Fibroblast of skin of right biceps (primary cell): ENCODE measurements at places on chromosomes 6 and 20.
A peak's percentile ranks its signal among the peaks of the same experiment; 100 is the strongest.

DNA sequence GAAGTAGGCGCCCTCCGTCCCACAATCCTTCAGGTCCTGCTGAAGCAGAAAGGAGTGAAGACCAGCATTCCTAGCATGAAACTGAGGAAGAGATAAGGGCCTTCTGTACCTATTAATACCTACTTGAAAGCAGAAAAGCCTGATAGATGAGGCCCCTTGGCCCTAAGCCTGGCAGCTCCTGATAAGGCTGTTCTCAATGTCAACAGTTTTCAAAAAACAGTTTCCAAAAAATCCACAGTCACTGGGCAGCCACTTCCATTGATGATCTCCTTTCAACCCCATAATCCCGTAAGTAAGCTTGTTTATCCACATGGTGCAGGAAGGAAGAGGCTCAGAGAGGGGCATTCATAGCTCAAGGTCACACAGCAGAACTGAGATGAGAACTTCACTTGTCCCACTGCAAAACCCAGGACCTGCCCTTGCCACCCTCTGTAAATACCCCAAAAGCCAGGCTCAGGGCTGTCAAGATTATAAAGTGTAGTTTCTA is 2.8 kb upstream of the E2F1 start:
- DNase-seq, result no peak

DNA sequence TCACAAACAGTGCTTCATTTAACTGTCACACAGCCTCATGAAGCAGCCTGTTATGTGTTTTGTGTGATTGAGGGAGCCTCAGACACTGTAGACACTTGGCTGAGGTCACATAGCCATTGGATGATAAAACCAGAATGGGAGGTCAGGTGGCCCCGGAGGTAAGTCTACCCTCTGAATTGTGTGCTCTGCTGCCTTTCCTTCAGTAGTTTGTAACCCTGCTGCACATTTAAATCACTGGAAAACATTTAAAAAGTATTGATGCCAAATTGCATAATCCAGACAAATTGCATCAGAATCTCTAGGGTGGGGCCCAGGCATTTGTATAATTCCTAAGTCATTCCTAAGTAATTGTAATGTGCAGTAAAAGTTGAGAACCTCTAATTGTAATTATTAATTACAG is 85.2 kb upstream of the ECI2 start:
- DNase-seq, result peak; percentile 22

DNA sequence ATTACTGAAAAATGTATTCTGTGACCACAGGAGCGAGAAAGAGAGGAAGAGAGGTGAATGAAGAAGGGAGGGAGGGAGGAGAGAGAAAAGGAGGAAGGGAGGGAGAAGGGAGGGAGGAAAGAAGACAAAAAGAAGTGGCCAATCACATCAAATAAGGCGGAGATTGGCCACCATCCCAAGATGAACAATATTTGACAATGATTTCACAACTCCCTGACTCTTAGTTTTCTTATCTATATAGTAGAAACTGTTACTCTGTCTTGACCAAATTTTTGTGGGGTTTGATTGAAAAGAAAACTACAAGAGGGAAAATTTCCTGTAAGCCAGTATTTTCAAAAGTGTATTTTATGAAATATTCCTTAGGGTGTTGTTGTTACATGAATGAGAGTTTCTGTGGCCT is 52.6 kb downstream of the FOXA2 start:
- no peak for DNase-seq

DNA sequence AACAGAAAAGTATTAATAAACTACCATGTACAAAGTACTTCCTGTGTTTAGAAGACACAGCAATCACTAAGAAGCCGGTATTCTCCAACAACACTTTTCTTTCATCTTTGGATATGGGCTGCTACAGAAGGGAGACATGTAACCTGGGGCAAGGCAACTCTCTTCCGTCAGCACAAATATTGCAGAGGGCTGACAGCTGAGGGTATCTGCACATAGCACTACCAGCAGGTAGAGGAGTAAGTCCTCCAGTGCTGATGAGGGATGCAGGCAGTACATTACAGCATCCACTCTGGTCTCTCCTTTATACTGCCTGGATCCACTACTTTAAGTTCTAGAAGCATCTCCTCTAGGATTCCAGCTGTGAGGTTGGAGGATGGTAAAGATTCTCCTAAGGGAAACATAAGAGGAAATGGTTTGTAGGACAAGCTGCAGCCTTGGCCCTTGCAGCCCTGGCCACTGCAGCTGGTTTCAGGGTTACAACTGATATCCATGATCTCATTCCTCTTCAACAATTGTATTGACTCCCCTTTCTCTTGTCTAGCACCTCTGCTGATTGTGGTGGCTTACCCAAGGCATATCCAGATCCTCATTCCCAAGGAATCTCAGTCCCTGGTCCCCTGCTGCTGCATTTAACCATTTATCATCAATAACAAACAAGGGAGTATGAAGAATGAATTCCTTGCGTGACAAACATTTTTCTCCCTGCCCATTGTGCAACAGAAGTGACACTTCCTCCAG is 110.7 kb upstream of the ADGRF1 start:
- peak; percentile 90 for DNase-seq

GRCh38 chr6:169592558-169592957 is 109.3 kb downstream of the WDR27 start:
- peak; percentile 91 for DNase-seq

DNA sequence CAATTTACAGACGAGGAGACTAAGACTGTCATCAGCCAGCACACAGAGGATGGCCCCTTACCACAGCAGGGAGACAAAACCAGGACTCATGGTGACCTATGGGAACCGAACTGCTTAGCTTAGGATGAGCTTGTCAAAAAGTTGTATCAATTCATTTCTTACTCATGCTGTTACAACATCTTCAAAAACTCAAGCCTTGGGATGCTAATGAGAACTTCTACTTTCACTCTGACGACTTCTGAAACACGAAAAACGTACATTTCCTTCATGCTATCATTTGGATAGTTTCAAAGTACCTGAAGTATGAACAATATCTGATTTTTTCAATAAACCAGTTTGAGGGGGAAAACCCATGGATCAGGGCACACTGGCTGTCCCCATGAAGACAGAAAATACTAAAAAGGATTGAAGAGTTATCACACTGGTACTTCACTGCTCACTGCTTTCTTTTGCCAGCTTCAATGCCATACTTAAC is 31.9 kb downstream of the HIVEP2 start:
- no peak for DNase-seq

- DNase-seq, result no peak
Measured at GRCh38 chr6:106980926-106981325, 6.4 kb upstream of the CD24 start.

- peak; percentile 33 for DNase-seq
Measured at GRCh38 chr20:39916236-39916765, 772.7 kb downstream of the MAFB start.

DNA sequence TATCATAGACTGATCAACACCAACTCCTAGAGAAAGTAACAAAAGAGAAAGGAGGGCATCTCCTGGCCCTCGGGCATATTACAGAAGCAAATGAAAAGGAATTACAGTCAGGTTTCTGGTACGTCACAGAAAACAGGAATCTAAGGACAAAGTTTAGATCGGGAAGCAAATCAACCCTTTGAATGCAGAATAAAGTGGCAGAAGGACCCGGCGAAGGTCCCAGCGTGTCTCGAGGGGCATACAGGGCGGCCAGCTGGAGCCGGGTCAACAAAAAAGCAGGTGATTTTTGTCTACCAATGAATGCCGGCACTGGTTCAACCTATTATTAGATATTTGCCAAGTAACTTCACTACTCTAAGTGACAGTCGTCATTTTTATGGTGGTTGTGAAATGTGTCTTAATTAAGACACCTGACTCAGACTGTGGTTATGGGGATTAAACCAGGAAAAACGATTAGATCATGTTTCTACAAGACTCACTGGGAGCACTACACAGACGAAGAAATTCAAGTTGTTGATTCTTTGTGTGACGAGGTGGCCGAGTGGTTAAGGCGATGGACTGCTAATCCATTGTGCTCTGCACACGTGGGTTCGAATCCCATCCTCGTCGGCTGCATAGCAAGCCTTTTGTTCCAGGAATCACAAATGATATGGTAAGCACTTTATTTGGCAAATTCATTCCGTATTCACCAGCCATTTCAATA is 12.4 kb upstream of the ZSCAN9 start:
- DNase-seq, result peak; percentile 86

DNA sequence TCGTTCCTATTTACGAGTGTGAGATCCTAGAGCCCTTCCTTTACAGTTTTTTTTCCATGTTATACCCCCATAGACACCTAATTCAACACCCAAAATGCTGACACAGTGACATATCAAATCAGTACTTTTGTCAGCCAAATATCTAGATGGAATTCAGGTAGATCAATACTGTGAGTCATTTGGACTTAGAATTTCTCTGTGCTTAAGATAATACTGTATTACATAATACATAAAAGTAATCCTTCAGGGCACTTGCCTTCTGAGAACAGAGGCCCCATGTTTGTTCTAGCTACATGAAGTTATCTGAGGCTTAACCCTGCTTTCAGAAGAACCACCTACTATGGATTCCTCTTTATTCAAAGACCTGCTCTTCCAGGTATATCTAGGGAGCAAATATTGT is 623.1 kb downstream of the PHF3 start:
- no peak for DNase-seq

- DNase-seq, result no peak
Measured at GRCh38 chr6:35468980-35469750, 964 bp downstream of the RPL10A start.

DNA sequence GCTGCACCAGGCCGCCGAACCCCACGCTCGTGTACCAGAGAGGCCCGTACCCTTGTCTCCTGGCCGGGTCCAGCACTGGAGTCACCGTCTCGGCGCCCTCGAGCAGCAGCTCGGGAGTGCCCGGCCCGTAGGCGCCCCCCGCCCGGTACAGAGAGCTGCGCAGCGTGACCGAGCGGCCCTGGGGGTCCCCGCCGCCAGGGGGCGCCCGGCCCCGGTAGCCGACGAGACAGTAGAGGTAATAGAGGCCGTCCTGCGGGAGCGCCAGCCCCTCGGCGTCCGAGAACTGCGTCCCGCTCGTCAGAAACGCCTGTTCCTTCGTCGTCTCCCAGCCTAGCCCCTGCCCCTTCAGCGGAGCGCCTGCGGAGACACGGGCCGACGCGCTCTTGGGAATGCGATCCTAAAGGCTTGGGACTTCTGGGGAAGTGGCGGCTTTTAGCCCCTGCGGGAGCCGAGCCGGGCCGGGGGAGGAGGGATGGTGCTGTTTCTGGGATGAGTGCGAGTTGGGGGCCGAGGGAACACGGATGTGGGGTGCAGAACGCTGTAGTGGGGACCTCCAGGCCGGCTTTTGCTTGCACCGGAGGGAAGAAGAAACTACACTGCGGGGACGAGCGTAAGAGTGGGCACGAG is 1.3 kb downstream of the LTB start:
- peak; percentile 82 for DNase-seq

DNA sequence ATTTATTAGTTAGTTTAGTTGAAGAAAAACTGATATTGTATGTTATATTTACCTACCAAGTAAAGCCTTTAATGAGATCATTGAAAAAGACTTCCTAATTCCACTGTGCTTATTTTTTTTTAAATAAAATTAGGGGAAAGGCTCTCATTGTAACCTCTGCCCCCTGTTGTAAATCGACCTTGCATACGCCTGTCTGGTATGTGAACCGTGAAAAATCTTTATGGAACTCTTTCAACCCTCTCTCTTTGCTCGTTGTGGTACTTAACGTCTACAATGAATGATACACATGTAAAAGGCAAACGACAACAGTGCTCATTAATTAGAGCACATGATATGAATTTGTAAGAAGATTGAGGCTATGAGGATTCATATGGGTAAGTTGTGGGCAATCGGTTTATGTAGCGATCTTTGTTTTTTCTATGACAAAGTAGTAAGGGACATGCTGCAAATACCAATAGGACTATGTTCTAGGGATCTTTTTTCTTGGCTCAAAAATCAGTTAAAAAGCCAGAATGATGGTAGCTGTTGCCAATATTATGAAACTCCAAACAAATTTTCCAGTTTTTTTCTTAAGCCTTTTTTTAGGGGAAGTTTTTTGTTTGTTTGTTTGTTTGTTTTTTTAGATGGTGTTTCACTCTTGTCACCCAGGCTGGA is 119.0 kb upstream of the MCHR2 start:
- DNase-seq, result no peak

DNA sequence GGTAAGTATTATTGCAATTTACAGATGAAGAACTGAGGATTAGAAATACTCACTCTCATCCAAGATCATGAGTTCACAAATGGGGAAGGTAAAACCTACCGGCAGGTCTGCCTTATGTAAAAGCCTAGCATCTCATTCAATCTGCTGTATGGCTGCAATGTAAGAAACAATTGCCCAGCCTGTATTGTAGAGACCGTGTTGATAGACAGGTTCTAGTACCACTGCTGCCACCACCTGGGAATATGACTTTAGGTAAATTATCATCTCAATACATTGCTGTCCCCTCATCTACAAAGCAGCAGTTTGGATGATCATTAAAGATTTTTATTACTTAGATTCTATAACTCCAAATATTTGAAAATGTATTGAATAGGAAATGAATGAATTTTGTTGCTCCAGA is 23.3 kb upstream of the ARHGAP18 start:
- DNase-seq, result no peak

GRCh38 chr6:115976321-115976870 is 84.3 kb downstream of the FRK start:
- DNase-seq, result no peak

- peak; percentile 41 for DNase-seq
Measured at GRCh38 chr20:12970372-12970821, 38.4 kb upstream of the SPTLC3 start.

DNA sequence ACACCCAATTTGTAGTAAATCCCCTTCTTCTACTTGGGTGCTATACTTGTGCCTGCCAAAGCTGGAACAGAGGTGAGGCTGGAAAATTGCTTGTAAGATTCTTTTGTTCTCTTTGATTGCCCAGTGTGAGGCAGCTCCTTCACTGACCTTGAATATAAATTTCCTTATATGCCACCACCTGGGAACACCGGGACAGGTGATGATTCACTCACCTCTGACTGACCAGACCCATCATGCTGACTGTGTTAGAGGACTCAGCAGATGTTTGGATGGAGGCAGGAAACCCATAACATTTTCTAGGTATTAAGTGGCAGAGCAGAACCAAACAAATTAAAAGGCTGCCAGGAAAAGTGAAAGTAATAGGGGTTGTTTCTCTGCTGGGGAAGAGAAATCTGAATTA is 120.9 kb downstream of the GRM1 start:
- DNase-seq, result no peak

DNA sequence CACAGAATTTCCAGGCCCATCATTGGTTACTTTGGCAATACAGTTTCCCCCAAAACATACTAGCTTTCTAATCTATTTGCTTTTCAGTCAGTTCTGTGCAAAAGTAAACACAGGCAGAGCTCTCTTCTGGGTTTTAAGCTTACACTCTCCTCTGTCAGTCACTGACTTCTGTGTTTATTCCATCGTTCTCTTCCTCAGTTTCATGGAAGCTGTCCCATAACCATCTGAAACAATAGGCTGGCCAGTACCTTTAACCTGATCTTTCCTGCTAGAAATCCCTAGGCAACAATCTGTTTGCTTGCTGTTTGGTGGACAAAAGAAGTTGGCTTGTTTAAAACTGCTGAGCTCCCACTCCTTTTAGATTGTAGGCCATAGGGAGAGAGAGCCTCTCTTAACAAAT is 431.5 kb downstream of the HACE1 start:
- DNase-seq, result no peak
